Activated CD8-positive, alpha-beta memory T cell treated with anti-CD3 and anti-CD28 coated beads for 4 hours (primary cell): ENCODE measurements at places on chromosomes 1 and 21.
A peak's percentile ranks its signal among the peaks of the same experiment; 100 is the strongest.

- DNase-seq = no peak
These were observed 130.4 kb downstream of the TRABD2B start for GRCh38 chr1:47866601-47867437.

DNA sequence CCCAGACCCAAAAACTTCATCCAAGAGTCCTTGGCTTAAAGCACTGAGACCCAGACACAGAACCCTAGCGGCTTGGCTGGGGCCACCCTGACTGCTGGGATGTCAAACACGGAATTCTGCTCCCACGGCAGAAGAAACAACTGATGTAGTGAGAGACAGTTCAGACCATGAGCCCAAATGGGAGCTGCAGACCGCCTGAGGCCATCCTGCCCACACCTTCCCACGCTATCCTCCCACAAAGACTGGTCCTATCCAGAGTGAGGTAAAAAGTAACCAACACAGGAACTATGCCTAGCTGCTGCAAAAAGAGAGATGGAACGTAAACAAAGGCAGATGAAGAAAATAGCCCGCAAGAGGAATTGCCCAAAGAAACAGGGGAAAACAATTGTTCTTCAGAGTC, 203.3 kb downstream of the PTPRU start:
- no peak for DNase-seq

- DNase-seq = no peak
These were observed 32.4 kb downstream of the SPTA1 start for GRCh38 chr1:158654086-158654485.

GRCh38 chr1:181469829-181470228, 13.5 kb upstream of the CACNA1E start:
- DNase-seq = no peak

GRCh38 chr1:151620286-151620685, 8.4 kb downstream of the SNX27 start:
- no peak for DNase-seq

DNA sequence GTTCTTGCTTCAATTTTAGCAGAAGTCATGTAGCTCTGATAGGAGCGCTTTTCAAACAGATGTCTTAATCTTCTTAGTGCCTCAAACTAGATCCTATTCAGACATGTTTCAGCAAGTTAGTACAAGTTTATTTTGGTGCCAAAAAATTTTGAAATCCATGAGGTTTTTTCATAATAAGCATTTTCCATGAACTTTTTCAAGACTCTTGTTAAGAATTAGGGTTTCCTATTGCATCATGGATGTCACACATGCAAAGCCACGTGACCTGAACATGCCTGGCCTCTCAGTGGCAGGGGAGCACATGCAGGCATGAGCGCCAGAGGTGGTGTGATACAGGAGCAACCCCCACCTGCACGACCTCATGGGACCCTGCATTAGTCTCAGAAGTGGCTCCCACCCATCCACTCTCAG, 67.6 kb downstream of the POFUT2 start:
- no peak for DNase-seq

DNA sequence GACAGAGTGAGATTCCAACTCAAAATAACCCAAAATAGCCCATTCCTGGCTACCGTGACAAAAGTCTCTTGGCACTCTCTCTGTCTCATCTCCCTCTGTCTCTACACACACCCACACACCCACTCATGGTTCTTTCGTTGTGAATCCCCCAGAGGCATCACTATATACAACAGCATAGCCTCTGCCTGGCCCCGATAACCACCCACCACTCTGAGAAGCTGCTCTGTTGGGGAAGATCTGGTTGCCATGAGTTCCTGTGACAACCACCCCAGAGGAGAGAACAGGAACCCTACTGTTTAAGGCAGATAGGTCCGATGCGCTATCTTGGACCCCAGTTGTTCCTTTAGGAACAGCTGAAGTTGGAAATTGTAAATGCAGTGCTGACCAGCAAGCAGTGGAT, 70.4 kb upstream of the LYST start:
- no peak for DNase-seq

- no peak for DNase-seq
These were observed 56.6 kb downstream of the ADSS2 start for GRCh38 chr1:244394826-244395765.

- no peak for DNase-seq
These were observed 179.9 kb downstream of the DENND1B start for GRCh38 chr1:197595304-197595904.

GRCh38 chr1:203448521-203449061, 27.0 kb upstream of the PRELP start:
- no peak for DNase-seq

GRCh38 chr1:156755527-156755950, 4.1 kb upstream of the HDGF start:
- no peak for DNase-seq

DNA sequence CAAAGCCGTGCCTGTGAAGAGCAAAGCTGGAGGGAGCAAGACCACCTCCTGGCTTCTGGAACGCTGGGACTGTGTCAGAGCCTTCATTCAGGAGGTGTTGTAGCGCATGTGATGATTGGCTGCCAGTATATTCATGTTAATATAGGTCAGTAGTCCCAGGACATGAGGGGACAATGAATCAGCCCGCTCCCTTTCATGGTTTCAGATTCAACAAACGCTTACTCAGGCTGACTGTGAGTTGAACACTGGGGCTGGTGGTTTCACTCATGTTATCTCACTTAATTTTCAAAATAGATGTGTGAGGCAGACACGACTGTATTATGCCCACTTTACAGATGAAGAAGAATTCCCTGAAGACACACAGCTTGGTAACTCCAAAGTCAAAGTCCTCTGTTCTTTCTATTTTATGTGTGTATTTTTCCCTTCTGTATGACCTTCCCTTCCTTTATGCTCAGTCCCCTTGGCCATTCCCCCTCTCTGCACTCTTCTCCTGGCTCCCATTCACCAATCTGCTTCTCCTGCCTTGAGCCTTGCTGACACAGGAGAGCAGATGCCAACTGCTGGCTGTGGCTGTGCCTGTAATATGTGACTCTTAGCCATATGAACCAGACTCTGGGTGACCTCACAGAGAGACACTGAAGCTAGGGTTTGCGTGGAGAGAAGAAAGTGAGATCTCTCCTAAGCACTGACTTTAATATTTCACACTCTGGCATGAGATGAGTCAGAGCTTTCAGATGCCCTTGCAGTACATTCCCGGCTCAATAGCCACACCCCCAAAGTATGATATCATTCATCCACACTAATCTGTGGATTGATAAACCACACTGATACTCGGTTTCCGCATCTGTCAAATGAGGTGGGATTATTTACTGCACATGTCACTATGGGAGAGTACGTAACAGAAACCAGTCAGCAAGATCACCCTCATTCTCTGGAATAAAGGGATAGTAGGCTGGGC, 31.4 kb upstream of the KIRREL1 start:
- DNase-seq = no peak

- DNase-seq = no peak
These were observed 2.6 kb downstream of the COL16A1 start for GRCh38 chr1:31701091-31701736.

DNA sequence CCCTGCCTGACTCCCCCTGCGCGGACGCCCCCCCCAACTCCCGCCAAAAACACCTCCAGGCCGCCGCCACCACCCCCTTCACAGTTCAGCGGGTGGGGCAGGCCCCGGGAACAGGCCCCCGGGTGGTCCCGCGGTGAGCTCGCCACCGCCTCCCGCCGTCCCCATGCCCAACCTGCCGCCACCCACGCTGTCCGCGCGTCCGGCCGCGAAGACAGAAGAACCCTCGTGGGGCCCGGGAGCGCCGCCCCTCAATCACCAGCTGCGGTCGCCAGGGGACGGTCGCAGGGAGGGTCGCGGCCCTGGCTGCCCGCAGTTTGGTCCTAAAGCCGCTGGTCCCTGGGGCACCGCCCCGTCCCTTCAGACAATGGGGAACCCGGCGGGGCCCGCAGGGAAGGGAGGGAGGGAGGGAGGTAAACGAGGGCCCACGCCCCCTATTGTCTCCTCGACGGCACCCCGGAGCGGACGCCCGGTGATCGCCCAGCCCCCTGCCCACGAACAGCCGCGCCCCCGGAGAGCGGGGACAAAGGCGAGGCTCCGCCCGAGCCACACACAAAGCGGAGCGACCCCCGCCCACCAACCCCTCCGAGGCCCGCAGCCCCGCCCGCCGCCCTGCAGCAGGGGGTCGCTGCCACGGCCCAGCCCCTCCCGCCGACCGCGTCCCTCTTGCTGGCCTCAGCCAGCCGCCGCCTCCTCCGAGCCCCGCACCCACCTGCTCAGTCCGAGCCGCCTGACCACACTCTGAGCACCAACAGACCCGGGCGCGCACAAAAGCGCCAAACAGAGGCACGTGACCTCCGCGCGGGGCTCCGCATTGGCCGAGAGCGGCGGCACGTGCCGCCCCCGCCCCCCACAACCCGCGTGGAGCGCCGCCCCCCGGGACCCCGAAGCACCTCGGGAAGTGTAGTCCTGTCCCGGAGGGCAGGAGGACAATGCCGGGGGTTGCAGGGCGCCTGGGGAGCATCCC, at the start of gene STMN1:
Gene STMN1 (minus strand): TSS at position 740 of the 964 bp plus-strand sequence. CDS start 1,743 bp downstream, outside the sequence.
- DNase-seq = peak; percentile 81

GRCh38 chr1:178725466-178726086, 532 bp downstream of the RALGPS2 start:
- DNase-seq = no peak

DNA sequence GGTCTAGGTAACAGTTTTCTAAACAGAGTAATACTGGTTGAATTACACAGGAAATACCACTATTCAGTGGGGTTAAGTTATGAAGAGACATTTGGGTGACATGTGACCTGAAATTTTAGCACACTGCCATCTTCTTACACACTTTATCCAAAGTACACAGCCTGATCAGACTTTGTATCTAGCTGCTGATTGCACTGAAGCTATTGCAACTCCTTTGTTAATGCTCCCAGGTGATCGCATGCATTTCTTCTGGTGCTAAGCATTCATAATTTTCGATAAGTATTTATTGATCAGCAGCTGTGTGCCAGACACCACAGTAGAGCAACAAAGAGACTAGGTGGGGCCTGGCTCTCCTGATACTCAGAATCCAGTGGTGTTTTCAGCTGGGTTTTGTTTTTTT, 52.4 kb downstream of the AK4 start:
- no peak for DNase-seq

GRCh38 chr1:230730977-230731376, 16.2 kb upstream of the CAPN9 start:
- no peak for DNase-seq

GRCh38 chr1:118944133-118944532, 44.0 kb downstream of the TBX15 start:
- DNase-seq = no peak

DNA sequence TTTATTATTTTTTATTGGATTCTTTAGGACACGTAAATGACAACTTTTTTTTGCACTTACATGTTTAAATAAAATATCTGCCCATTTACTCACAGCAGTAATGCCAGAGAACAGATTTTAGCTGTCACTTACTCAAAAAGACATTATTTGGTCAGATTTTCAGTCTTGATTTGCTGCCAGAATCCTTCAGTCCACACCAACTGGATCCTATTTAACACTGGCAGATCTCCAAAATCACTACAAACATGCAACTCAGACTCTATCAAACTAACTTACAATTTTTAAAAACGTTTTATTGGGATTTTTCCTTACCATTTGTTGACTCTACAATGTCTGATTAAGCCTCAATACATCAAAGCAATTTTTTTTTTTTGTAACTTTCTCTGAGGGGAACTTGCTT, 11.1 kb downstream of the ATP6V1G3 start:
- no peak for DNase-seq

DNA sequence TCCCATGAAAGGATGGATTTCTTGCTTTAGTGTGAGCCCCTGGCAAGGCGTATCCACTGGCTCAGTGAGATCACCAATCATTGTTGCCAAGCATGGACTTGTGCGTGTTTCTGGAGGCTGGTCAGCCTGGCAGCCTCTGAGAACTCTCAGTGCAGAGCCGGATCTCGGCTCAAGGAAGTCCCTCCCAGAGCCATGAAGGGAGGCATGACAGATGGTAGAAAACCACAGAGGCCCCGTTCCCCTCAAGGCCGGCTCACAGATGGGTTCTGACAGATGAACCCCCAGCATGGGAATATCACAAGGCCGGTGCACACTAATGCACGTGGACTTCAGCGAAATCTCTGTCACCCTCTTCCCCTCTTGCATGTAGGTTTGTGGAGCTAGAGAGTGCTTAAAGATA, 290.5 kb downstream of the AJAP1 start:
- no peak for DNase-seq

GRCh38 chr1:101282314-101283038, 45.7 kb downstream of the S1PR1 start:
- DNase-seq = no peak

DNA sequence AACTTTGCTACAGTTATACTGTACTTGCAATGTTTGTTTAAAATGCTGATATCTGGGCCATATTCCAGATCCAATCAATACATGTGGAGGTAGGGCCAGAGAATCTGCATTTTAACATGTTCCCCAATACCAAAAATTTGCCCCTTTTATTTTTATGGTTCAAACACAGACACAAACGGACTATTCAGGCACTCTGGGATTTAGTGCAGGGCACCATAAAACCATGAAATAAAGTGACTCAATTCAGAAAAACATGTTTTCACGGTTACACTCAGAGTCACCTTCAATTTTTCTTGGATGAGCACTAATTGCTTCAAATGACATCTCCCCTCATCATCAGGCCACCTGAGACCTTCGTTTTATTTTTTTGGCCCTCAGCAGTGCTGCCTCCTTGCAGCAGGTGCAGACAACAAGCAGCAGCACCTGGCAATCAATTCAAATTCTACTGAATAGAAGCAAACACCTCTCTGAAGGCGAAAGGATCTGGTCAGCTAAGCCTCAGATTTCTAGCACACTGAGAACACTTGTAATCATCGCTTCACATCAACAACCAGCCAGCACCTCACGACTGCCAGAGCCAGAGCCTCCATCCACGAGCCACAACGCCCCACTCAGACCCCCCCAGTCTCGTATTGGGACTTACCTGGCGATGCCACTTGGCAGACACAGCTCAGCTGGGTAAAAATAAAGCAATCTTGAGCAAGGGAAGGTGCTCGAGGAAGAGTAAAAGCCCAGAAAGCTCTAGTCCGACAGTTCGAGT, 1.1 kb downstream of the ERO1B start:
- DNase-seq = no peak

GRCh38 chr1:223556414-223557129, 108.9 kb downstream of the CAPN8 start:
- no peak for DNase-seq

- no peak for DNase-seq
These were observed 315.8 kb upstream of the USP24 start for GRCh38 chr1:55530749-55531478.

- DNase-seq = no peak
These were observed 150.5 kb upstream of the COA6 start for GRCh38 chr1:234222561-234223280.

- no peak for DNase-seq
These were observed 21.3 kb downstream of the TMCC2 start for GRCh38 chr1:205248793-205249601.

GRCh38 chr1:41325801-41326200, 35.4 kb upstream of the FOXO6 start:
- no peak for DNase-seq

DNA sequence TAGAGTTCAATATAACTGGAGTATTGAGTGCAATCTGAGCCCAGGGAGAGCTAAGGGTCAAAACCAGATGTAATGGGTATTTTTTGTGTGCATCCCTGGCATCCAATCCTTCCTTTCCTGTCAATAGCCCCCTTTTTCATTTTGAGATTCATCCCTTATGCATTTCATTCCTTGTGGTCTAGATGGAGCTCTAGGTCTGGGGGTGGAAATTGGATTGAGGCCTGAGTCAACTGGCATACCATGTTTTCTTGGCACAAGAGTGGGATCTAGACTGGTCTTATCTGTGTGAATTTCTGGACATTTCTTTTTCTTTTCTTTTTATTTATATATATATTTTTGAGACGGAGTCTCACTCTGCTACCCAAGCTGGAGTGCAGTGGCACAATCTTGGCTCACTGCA, 67.3 kb upstream of the RAB3GAP2 start:
- DNase-seq = no peak

GRCh38 chr21:42026082-42026435, 15.9 kb upstream of the ZBTB21 start:
- no peak for DNase-seq
